ENCODE measurements at places on chromosomes 11 and 22.

DNA sequence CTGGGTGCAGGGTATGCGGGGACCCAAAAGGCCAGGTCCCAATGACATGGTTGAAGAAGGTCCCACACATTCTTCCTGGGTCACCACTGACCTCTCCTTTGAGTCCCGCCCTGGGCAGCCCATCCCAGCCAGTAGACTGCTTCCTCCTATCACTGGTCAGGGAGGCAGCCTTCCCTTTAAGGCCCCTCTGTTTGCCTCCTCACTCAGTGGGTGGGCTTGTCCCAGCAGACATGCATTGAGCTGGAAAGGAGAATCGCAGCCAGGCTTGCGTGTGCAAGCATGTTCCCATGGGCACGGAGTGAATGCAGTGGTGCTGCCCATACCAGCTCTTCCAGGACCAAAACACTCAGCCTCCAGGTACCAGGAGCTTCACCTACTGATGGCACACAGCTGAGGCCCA lies 162.4 kb upstream of the SYT13 start:
- DNase-seq = no peak

GRCh38 chr11:6362185-6362872 lies 27.9 kb upstream of the SMPD1 start:
- no peak for DNase-seq

- no peak for DNase-seq
Observed at GRCh38 chr11:68150037-68150436, 28.8 kb upstream of the CHKA start.

DNA sequence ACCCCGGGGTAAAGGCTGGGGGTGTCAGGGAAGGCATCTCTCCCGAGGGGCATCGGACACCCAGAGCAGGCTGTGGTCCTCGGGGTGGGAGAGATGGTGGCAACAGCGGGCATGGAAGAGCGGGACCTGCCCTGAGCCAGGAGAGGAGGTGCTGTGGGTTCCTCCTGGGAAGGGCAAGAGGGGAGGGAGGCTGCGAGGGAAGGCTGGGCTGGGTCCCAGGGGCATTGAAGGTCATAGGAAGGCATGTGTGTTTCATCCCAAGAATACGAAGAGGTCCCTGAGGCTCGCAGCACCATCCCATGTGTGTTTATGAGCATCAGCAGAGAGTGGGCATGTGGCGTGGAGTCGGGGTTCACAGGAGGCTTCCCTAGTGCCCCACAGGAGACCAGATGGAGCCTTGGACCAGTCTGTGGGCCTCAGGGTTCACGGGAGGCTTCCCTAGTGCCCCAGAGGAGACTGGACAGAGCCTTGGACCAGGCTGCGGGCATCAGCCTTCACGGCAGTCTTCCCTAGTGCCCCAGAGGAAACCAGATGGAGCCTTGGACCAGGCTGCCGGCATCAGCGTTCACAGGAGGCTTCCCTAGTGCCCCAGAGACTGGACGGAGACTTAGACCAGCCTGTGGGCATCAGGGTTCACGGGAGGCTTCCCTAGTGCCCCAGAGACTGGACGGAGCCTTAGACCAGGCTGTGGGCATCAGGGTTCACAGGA lies 420.6 kb downstream of the BRD1 start:
- DNase-seq = no peak

- no peak for DNase-seq
Observed at GRCh38 chr22:31520051-31520450, 23.7 kb downstream of the SFI1 start.

GRCh38 chr11:46560300-46560991 lies 33.4 kb downstream of the AMBRA1 start:
- DNase-seq = no peak

DNA sequence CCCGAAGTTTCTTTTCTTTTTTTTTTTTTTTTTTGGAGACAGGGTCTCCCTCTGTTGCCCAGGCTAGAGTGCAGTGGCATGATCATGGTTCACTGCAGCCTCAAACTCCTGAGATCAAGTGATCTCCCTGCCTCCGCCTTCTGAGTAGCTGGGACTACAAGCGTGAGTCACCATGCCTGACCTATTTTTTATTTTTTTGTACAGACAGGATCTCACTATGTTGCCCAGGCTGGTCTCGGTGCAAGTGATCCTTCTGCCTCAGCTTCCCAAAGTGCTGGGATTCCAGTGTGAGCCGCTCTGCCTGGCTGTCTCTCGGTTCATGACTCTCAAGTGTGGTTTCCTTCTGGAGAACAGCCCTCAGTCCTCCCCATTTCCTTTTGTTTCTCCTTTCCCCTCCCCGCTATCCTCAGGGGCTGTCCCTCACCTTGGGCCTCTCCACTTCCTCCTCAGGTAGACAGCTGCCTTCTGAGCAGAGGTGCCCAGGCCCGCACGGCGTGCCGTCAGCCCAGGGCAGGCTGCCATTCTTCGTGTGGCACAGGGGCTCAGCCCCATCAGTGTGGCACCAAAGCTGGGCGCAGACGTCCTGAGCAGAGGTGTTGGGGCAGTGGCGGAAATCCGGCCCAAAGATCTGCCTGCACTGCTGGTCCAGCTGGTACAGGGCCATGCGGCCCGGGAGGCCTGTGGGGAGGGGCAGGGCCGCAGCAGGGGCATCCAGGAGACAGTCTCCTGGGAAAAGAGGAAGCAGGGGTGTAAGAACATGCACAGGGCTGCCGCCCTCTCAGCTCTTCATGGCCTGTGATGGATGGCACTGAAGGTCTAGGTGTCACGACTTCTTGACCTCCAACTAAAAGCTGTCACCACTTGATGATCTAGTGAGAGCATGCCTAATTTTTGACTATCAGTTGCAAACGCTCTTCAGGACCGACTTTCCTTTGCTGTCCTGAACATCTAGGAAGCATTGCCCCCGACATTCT lies 14.0 kb downstream of the ADAMTS8 start:
- DNase-seq = no peak

- no peak for DNase-seq
Observed at GRCh38 chr11:36817336-36817965, 219.4 kb upstream of the RAG2 start.

DNA sequence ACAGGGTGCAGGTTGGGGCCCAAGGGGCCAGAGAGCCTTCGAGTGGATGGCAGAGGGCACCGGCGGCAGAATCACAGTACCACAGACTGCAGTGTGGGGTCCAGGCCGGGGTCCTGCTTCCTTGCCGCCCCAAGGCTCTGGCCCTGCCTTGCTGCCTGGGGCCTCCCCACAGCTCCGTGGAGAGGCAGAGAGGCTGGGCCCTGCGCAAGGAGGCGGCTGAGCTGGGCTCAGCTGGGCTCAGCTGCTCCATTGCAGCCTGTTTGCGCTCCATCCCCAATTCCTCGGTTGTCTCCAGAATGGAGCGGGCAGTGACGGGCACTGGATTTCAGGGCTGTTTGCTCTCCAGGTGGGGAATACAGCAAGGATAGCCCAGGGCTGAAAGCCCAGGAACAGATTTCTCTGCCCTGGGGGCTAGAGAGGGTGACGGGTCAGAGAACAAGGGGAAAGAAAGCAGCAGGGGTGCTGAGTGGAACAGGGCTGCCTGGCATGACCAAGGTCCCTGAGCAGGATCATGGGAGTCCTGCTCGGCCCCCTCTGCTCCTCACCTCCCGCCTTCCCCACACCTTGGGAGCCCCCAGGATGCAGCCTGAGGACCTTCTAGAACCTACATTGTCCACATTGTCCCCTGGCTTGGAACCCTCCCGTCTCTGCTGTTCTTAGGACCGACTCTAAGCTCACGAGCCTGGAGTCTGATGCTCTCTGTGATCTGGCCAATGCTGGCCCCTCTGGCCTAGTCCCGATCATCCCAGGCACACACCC lies 18.9 kb downstream of the MRGPRG start:
- no peak for DNase-seq

Data from right lung (tissue), 10 donors.